Renal cortex interstitium (tissue), 15 donors: ENCODE measurements at places on chromosomes 1 and 21.

GRCh38 chr1:180156201-180156600, 1.5 kb downstream of the QSOX1 start:
- DNase-seq, result no peak

- no peak for DNase-seq
Measured at GRCh38 chr1:172537827-172538391, 5.0 kb downstream of the SUCO start.

- no peak for DNase-seq
Measured at GRCh38 chr1:225749706-225750105, 27.9 kb upstream of the SRP9 start.

DNA sequence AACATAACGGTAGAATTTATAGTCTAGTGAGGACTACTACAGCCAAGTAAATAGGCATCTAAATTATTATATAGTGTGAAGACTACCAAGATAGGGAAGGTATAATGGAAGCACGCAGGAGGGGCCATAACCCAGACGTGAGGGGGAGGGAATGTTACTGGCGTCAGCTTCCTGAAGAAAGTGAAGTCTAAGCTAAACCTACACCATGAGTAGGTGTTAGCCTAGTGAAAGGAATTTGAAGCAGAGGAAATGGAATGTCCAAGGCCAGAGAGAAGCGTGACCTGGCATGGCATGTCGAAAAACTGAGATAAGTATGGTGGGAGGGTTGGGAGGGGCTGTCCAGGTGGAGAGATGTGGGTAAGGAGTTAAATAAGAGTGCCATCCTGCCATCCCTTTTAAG, 140.5 kb downstream of the SLC44A5 start:
- no peak for DNase-seq

- DNase-seq, result no peak
Measured at GRCh38 chr1:154453161-154453560, 48.0 kb downstream of the IL6R start.

- no peak for DNase-seq
Measured at GRCh38 chr1:161706482-161707347, at the start of gene FCRLA. FCRLA (plus strand) TSS chr1:161707229; CDS start chr1:161707265, 36 bp downstream.

DNA sequence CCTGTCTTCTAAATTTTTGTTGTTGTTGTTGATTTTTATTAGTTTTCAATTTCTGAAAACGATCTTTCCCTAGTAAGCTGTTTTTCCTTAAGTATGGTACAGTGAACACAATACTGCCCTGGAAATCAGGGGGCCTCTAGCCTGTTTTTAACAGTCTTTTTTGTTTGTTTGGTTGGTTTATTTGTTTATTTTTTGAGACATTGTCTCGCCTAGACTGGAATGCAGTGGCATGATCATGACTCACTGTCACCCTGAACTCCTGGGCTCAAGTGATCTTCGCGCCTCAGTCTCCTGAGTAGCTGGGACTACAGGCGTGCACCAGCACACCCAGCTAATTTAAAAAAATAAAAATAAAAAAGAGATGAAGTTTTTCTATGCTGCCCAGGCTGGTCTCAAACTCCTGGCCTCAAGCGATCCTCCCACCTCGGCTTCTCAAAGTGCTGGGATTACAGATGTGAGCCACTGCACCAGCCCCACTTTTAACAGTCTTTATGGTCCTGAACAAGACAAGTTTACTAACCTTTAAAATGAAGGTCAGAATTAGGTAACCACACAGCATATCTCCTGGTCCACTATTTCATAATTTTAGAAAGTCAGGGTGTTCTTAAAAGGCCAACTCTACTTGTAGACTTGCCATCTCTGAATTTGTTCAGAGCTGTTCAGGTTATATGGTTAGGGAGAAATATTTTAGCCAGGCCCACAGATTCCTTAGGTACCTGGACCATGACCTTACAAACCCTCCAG, 35.4 kb downstream of the TBCE start:
- no peak for DNase-seq

GRCh38 chr21:42498012-42498411, 2.0 kb upstream of the RSPH1 start:
- no peak for DNase-seq

- no peak for DNase-seq
Measured at GRCh38 chr1:207933205-207933800, 22.4 kb upstream of the CD34 start.

- DNase-seq, result no peak
Measured at GRCh38 chr1:245858022-245858721, 648.9 kb downstream of the SMYD3 start.

- DNase-seq, result no peak
Measured at GRCh38 chr1:1593834-1594601, 5.9 kb downstream of the FNDC10 start.

DNA sequence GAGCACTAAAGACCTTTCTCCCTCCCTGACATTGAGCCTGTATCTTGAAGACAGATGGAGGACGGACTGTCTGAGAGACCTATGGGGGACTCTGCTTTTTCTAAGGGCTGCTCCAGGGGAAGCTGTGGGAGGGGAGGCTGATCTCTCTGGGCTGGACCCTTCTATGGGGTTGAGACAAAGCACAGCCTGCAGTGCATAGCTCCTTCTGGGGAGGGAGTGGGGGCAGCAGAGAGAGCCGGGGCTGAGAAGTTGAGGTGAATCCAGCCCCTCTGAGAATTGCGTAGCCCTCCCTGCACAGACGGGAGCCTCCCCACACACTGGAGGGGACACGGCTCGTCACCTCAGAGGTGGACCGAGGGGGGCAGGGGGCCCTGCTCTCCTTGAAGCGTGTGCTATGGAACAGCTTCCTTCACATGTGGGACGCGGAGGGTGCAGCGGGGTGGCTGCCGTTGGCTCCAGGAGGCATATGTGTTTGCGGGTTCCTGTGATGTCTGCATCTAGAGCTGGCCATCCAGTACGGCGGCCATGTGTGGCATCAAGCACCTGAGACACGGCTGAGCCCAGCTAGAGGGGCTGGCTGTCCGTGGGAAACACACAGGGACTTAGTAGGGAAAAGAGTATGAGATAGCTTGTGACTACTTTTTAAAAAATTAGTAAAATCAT, 299.1 kb downstream of the CAMTA1 start:
- DNase-seq, result no peak

DNA sequence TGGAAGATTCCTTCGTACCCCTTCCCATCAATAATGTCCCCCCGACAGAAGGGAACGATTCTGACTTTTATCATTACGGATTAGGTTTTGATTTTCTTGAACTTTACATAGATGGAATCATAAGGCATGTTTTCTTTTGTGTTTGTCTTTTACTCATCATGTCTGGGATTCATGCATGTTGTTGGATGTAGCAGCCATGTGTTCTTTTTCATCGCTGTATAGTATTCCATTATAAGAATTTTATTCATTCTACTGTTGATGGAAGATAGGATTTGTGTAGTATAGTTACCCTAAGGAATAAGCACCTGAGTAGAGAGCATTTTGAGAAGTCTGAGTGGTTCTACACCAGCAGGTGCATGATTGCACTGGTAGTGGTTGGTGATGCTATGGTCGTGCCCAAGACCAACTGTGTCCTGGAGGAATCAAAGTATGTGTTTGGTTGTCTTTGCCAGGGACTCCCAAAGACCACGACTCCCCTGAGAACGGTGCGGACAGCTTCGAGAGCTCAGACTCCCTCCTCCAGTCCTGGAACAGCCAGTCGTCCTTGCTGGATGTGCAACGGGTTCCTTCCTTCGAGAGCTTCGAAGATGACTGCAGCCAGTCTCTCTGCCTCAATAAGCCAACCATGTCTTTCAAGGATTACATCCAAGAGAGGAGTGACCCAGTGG, 13.5 kb downstream of the ETS2 start:
- DNase-seq, result no peak

DNA sequence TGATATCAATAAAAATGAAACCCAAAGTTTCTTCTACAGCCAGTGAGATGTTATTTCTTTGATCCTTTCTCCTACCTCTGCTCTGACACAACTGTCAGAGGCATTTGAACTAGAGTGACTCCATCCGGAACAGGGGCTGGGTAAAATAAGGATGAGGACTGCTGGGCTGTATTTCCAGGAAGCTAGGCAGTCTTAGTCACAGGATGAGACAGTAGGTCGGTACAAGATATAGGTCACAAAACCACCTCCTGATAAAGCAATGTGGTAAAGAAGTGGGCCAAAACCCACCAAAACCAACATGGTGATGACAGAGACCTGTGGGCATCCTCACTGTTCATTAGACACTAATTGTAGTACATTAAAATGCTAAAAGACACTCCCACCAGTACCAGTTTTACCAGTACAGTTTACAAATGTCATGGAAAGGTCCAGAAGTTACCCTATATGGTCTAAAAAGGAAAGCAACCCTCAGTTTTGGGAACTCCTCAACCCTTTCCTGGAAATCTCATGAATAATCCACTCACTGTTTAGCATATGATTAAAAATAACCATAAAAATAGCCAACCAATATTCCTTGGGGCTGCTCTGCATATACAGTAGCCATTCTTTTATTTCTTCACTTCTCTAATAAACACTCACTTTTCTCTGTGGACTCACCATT, 96.7 kb downstream of the GABPA start:
- DNase-seq, result no peak

- DNase-seq, result peak; percentile 24
Measured at GRCh38 chr1:185775501-185775900, 41.3 kb downstream of the HMCN1 start.

DNA sequence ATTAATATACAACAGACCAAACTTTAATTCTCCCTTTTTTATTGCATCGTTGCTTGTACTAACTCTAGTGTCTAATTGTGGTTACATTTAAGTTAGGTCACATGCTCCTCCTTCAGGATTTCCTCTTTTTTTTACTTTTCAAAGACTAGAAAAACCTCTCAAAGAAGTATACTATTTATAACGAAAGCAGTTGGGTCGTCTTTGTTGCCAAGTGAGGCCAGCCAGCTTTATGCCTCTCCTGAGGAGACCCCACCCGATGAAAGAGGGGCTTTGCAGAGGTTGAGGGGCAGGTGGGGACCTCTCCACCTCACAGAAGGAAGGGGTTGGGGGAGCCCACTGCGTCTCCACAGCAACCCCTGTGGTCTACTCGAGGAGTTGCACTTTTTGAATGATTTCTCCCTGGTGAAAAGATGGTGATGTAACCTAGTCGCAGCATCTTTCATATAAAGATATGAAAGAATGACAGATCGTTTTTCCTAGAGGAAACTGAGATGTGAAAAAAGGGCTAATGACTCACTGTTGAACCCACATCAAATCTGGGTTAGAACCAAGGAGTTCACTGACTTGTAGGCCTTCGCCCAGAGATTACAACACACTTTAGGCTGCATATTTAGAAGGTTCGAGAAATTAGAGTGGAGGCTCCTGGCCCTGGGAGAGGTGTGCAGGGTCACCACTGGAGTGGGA, 6.4 kb downstream of the TGFB2 start:
- DNase-seq, result no peak

DNA sequence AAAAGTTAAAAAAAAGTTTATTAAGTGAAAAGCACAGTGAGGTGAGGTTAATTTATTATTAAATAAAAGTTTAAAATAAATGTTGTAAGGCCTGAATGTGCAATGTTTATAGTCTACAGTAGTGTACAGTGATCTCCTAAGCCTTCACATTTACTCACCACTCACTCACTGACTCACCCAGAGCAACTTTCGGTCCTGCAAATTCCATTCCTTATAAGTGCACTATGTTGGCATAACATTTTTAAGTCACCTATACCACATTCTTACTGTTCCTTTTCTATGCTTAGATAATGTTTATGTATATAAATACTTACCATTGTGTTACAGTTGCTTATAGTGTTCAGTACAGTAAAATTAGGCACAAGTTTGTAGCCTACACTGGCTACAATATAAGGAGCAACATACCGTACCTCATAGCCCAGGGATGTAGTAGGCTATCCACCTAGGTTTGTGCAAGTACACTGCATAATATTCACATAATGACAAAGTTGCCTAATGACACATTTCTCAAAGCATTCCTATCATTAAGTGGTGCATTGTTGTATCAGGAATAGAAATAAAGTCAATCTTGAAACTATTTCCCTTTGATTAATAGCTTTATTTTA, 426.5 kb upstream of the BRINP3 start:
- DNase-seq, result no peak

DNA sequence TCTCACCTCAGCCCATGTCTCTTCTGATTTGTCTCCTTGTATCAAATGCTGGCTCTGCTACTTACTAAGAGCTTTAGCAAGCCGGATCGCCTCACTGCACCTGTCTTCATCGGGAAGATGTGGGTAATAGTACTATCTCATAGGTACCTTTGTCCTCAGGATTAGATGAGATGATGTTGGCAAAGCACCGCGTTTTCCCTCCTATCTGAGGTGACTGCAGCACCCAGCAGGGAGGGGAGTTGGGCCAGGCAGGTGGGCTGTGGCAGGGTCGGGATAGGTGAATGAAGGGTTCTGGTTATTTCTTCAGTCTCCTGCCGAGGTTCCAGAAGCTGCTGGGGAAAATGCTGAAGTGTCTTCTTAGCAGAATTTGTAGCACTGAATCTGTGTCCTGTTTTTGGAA, 5.2 kb downstream of the OPRD1 start:
- no peak for DNase-seq

DNA sequence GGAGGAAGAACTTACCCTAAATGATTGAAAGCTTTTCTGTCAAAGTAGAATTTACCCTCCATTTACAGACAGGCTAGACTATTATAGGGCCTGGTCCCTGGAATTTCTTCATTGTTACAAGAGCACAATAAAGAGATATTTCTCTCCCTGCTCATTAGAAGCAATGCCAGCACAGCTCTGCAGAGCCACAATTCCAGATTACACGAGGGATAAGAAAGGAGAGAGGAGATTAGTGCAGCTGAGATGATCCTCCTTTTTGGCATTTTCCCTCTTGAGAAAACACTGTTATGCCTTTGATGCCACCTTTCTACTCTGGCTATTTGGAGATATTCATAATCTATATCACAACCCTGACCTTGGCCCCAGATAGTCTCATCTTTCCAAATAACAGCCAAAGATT, 1119.5 kb upstream of the TMPRSS15 start:
- DNase-seq, result no peak

GRCh38 chr1:17198476-17199258, 6.3 kb upstream of the PADI1 start:
- DNase-seq, result no peak

DNA sequence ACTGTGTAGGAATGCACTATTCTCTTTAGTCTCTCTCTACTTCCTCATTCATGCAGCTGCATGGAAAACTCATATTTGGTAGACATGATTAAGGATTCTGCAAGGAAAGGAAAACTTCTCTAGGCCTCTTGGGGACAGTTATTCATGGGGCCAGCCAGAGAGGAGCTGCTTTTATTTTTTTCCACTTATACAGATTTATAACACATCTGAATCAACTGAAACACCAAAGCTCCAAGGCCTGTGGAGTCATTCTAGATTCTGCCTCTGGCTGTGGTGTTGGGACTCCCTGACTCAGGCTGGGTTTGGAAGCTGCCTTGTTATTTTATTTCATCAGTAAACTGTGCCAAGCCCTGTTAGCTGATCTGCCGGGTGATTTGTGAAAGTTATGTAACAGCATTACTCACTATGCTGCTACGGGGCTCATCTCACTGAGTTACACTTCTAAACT, 83.9 kb upstream of the EDEM3 start:
- DNase-seq, result no peak
